SW 1271 (cell line): ENCODE measurements at places on chromosomes 7 and 10.

DNA sequence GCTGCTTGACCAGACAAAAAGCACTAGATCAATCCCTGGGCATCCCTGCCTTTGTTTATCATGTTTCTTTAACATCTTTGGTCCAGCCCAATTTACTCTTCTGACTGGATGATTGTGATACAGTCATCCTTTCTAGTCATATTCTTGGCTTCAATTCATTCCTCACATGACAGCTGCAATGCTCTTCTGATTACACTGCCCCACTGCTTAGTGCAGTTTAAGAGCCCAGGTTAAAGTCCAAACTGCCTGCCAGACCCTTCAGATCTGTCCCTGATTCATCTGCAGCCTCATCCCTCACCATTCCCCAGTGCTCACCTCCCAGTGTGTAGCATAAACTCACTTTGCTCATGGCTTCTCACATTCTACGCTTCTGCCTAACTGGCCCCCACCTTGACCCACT, 383.8 kb downstream of the TNS3 start:
- DNase-seq = no peak

GRCh38 chr10:11712744-11713143, 29.4 kb upstream of the ECHDC3 start:
- DNase-seq = no peak

- no peak for DNase-seq
These were observed 45.7 kb downstream of the PRPF18 start for GRCh38 chr10:13632440-13632839.

- DNase-seq = no peak
These were observed 508.8 kb downstream of the CCSER2 start for GRCh38 chr10:84837041-84837812.

DNA sequence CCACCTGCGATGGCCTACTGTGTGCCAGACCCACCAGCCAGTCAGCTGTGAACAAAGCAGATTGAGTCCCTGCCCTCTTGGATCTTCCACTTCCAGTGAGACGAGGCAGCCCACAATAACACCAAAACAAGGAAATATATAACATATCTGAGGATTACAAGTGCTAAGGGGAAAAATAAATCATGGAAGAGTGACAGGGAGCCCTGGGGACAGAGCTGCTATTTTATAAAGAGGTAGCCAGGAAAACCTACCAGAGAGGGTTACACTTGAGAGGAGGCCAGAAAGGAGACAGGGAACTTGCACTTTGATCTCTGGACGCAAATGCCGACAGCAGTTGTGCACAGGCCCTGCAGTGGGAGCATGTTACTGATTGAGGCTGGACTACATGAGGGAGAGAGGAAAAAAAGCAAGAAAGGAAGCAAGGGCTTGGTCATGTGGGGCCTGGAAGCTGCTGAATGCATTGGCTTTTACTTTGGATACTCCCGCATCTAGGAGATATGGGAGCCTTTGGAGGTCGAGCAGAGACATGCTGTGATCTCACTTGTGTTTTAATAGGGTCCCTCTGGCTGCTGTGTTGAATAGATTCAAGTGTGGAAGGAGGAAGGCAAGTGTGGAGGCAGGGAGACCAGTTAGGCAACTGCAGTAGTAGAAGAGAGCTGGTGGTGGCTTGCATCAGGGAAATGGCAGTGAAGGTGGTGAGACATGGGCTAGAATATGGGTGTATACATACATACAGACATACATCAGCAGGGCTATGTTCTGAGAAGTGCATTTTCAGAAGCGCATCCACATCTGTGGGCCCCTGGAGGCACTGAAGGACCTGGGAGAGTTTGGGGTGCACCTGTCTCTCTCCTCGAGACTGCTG, 26.2 kb downstream of the MINDY4 start:
- DNase-seq = no peak

DNA sequence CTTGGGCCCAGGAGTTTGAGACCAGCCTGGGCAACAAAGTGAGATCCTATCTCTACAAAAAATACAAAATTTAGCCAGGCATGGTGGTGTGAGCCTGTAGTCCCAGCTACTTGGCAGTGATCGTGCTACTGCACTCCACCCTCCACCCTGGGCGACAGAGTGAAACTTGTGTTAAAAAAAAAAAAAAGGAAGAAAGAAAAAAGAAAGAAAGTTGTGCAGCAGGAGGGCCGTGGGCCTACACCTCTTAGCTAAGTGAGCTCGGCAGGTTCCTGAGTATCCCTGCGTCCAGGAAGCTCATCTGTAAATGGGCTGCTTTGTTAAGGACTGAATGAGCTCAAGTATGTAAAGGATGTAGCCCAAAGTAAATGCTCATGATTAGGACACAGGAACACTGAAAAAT, 155.0 kb downstream of the RNF216 start:
- no peak for DNase-seq

DNA sequence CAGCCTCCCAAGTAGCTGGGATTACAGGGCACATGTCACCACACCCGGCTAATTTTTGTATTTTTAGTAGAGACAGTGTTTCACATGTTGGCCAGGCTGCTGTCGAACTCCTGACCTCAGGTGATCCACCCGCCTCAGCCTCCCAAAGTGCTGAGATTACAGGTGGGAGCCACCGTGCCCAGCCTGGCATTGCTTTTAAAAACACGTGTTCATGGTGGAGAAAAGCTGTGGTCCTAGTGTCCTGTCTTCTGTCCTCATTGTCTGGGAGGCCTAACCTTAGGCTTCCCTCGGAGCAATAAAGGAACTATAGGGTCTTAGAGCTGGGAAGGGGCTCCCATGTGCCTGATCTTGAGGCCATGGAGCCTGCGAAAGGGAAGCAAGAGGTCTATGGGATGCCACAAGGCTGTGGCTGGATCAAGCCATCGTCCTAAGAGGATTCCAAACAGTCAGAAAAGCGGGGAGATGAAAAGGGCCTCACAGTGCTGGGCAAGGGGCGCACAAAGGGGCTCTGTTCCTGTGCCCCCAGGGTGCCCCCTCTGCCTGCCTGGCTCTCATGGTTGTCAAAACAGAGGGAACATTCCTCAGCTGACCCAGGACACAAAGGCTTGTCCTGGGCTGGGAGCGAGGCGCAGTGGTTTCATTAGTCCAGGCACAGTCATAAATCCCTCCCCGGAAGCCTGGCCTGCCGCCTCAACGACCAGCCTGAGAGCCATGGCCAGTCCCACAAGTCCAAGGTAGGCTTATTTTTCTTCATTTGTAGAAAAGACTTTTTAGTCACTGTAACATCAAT, 106.6 kb upstream of the TNS3 start:
- DNase-seq = no peak

DNA sequence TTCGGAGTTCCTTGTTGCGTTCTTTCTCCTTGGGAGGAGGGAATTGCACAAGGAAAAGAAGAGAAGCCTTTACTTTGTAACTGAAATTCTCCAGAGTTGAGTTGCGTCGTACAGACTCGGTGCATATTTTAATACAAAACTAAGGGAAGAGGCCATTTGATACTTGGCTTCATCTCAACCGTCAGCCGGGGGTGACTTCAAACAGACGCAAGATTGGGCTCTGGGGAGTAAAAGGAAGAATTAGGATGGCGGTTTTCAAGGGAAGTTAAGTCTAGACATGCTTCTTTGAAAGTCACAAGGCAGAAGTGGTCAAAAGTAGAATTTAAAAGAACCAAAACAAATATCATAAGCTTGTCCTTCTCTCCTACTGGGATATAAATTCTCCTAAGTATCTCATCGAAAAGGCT, 1.6 kb downstream of the PRR15 start:
- no peak for DNase-seq

DNA sequence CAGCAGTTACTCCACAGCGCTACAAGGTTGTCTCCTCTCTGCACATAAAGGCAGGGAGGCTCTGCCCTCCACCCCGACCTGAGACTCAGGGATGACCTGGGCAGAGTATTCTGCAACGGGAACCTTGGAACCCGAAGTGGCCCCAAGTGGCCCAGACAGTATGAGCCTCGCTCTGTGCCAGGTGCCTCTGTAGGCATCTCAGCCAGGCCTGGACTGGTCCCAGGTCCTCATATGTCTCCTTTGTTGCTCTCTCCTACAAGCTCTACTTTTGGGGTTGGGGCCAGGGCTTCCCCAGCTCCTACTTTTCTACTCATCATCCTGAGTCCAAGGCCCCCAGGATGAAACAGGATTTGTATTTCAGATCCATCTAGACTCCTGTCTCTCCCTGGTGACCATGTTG, 241.5 kb upstream of the PRSS1 start:
- no peak for DNase-seq

GRCh38 chr7:23001610-23002009, 12.3 kb downstream of the HYCC1 start:
- DNase-seq = no peak

DNA sequence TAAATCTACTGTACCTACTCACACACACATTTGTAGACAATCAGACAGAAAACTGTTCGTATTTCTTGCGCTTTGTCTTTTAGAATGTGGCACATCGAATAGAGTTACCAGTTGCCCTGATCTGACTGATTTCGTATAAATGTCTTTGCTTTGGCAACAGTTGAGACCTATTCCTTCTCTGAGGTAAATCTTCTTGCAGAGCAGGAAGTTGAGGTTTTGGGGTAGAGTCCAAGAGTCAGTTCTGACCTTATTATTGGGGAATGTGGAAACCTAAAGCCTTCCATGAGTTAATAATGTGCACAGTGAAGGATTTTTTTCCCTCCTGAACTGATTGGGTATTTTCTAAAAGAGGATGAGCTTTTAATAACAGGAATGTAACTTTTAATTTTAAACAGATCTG, 135.3 kb downstream of the KIAA1217 start:
- DNase-seq = no peak

DNA sequence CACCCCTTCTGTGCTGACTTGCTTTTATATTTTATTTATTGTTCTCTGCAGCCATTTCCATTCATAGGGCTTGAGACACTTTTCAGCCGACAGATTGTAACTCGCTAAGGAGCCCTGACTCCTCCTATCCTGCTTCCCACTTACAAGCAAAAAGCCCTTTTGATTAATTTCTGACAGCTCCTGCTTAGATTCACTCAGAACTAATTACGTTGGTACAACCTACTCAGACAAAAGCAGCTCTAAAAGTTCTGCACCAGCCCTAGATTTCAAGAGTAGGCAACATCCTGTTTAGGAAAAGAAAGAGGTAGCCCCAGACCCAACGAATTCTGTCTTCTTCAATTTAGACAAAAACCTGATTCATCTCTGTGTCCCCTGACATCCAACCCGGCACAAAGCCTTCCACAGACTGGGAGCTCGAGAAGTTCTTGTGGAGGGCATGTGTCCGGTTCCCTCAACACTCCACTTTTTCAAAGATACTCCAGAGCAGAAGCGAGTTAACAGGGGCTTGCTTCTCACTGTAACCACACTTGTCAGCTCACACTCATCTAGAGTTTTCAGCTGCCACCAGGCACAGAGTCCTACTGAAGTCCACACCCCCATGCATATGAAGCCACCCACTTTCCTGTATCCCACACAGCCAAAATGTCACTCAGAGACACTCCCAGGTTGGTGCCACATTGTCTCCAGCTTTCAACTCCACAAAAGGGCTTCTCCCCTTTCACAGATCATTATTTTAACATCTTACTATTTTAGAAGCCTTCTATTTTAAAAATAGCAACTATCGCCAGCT, 113.6 kb upstream of the NFE2L3 start:
- no peak for DNase-seq

DNA sequence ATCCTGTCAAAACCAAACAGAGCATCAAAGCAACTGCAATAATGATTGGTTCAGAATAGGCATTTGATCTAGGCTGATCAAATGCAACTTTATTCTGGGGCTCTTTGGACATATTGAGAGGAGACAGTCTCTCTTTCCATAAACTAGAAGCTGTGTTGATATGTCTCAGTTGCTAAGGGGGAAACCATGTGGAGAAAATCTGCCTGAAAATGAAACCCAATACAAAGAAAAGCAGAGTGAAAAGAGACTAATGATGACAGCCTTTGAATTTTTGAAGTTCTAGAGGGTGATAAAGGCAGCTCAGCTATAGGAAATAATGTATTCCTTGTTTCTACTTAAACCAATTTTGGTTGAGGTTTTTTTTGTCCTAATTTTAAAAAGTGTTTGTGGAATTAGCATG, 941.8 kb upstream of the POT1 start:
- no peak for DNase-seq

- DNase-seq = no peak
These were observed 512.6 kb downstream of the PHTF2 start for GRCh38 chr7:78311181-78311580.

- no peak for DNase-seq
These were observed 20.3 kb downstream of the FAM13C start for GRCh38 chr10:59342000-59342399.

- no peak for DNase-seq
These were observed 6.9 kb upstream of the ZNF33A start for GRCh38 chr10:38003588-38003987.

GRCh38 chr10:4351723-4352413, 474.1 kb upstream of the AKR1E2 start:
- DNase-seq = no peak

DNA sequence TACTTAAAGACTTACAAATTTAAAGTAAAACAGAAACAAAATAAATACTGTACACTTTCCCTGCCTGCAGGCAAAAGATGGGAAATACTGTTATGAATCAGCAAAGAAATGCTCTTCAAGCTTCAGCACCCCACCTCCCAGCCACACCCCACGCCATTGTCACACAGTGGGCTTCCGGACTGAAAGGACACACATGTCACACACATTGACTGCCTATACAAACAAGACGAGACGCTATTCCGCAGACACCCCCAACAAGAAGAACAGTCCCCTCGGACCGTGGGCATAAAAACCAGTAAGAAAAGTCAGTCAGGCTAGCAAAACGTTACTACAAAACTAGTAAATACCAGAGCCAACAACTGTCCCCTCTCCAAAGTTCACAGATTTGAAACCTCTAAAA, 22.2 kb upstream of the PARP12 start:
- DNase-seq = no peak

DNA sequence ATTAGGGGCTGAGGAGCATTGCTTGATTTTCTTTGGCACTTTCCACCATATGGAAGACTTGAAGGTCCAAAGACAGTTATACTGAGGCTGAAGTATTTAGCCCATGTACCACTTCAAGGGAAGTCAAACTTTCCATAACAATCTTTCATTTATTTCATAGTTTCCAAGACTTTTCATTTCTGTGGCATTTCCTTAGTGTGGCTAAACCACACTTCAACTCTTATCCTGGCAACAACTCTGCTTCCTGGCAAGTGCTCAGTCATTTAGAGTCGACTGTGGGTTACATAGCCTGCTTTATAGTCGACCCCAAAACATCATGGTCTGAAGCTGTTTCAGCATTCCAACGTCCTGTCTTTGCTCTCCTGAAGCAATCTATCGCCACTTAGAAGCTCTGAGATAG, 343.0 kb upstream of the SEMA3D start:
- DNase-seq = no peak

GRCh38 chr7:100087055-100087750, 1.6 kb upstream of the COPS6 start:
- peak; percentile 90 for DNase-seq

GRCh38 chr10:51235865-51236264, 161.6 kb downstream of the PRKG1 start:
- no peak for DNase-seq
